ENCODE measurements at places on chromosomes 13 and 19.

- DNase-seq = no peak
Observed at GRCh38 chr19:52896431-52897137, 851 bp downstream of the ZNF320 start.

- DNase-seq = peak; percentile 90
Observed at GRCh38 chr19:49475995-49476880, 2.2 kb downstream of the FLT3LG start.

GRCh38 chr13:109158383-109158782, 529.0 kb downstream of the MYO16 start:
- DNase-seq = no peak

DNA sequence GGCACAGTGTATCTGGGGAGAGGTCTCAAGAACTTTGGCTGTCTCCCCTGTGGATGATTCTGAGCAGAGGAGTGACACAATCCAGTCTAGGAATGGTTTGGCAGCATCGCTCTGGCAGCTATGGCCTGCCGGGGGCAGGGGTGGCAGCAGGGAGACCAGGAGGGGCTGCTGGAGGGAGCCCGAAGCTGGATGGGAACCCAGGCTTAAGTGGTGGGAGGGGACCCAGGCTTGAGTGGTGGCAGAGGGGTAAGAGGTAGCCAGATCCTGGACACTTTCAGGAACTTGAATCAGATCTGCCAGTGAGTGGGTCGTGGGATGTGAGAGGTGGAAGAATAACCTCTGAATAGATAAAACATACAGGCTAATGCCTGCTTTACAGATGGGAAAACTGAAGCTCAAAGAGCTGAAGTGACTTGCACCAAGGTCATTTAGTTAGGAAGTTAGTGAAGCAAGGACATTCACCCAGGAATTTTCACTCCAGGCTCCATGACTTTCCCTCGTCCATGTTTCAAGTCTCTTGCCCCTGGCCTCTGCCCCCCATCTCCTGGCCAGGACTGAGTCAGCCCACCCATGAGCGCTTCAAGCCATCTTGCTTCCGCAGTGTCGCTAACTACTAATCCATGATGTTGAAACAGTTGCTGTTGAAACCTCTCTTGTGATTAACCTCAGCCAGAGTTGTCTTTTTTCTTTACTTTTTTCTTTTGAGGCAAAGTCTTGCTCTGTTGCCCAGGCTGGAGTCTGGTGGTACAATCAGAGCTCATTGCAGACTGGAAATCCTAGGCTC, 29.9 kb upstream of the C1QTNF9 start:
- DNase-seq = no peak

- no peak for DNase-seq
Observed at GRCh38 chr13:37326334-37326733, 220.9 kb upstream of the CSNK1A1L start.

DNA sequence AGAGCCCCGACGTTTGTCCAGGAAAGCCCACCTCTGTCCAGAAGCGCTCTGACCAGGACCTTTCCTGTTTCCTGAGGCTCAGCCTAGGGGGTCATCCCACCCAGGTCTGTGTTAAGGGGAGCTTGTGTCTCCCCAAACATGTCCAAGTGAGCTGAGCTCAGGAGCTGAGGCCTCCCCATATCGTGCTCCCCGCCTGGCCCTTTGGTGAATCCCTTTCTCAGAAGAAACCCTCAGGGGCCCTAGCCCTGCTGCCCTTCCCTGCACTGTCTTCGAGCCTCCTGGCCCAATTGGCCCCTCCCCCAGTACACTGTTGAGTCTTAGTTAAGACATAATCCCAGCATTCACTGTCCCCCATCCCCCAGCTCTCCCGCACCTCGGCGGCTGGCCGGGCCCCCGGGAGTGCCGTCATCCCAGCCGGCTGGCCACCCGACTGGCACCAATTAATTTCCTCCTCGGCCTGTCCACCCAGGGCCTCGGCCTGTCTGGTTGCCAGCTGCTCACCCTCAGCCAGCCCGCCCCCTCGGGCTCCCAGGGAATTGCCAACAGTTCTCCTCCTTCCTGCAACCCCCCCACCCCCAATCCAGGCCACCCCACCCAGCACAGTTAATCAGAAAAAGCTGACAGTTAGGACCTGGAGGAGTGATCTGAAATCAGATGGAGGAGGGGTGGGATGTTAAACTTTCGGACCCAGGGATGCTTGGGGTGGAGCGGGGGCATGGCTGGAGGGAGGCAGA, 13.6 kb downstream of the IER2 start:
- DNase-seq = peak; percentile 68

- DNase-seq = peak; percentile 67
Observed at GRCh38 chr19:17075864-17076542, 426 bp downstream of the MYO9B start.

- peak; percentile 77 for DNase-seq
Observed at GRCh38 chr19:33430674-33431277, 57.3 kb downstream of the CEBPG start.

DNA sequence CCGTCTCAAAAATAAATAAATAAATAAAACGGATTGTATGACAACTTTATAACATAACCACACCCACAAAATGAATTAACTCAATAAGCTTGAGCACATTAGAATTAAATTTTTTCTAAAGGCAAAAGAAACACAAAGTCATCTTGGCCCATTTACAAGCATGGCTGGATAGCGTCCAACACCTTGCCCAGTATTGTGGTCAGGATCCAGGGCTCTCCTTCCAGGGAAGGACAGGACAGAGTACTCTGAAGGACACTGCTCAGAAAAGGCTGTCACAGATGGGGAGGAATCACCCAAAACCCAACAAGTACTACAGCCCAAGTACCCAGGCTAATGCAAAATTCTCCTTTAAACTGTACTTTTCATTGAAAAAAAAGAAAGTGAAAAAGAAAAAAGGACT, 27.1 kb downstream of the SUGP2 start:
- DNase-seq = no peak

DNA sequence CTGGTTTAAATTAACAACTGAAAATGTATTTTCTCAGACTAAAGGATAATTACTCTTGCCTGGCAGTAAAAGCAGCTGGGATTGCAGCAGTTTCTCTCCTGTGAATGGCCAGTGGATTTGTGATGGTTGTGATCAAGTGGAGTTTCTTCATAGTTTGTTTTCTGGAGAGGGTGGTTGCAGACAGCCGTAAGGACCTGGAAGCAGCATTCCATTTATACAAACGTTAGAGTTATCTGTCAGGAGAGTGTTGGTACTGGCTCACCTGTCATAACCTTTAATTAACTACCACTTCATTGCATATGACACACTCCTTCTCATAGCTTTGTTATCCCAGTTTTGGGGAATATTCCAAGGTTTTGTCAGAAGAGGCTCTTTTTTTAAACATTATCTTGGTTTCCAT, 258.4 kb upstream of the SLC10A2 start:
- DNase-seq = no peak

DNA sequence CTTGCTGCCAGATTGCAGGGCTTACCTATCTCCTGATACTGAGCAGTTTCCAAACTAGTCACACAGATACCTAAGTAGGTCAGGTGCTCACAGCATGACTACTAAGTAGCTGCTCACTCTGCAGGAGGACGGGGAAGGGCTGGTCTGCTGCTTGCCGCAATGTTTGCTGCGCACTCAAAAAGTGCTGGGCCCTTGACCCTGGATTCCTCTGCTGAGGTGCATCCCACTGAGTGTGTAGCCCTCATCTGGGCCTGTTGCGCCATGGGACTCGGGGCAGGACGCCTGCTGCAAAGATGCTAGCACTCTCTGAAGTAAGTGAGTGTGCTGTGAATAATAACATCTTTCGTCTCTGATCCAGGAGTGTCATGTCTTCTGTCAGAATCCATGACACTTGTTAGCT, 59.2 kb upstream of the MEDAG start:
- DNase-seq = no peak

DNA sequence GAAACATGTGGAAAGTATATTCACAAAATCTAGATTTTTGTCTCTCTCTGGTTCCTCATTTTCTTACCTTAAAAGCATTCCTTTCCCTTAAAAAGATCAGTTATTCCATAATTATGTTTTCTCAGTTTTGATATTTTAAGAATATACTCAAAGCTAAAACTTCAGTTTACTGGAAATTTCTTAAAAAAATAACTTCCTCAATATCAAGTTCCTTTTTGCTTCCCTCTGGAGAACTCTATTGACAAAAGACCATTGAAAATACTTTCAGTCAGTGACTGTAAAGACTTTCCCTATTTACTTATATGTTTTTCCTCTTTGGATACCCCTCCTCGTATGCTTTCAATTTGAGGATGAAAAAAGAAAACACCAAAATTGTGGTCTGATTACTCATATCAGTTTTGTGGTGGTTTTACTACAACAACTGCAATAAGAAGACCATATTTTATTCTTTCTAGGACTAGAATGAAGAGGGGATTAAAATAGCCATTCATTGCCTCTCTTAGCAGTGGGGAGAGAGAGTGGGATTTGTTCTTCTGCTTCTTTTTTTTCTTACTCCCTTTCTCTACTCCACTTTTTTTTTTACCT, 113.2 kb downstream of the ESD start:
- no peak for DNase-seq

GRCh38 chr13:50884265-50884664, 25.3 kb upstream of the RNASEH2B start:
- no peak for DNase-seq

DNA sequence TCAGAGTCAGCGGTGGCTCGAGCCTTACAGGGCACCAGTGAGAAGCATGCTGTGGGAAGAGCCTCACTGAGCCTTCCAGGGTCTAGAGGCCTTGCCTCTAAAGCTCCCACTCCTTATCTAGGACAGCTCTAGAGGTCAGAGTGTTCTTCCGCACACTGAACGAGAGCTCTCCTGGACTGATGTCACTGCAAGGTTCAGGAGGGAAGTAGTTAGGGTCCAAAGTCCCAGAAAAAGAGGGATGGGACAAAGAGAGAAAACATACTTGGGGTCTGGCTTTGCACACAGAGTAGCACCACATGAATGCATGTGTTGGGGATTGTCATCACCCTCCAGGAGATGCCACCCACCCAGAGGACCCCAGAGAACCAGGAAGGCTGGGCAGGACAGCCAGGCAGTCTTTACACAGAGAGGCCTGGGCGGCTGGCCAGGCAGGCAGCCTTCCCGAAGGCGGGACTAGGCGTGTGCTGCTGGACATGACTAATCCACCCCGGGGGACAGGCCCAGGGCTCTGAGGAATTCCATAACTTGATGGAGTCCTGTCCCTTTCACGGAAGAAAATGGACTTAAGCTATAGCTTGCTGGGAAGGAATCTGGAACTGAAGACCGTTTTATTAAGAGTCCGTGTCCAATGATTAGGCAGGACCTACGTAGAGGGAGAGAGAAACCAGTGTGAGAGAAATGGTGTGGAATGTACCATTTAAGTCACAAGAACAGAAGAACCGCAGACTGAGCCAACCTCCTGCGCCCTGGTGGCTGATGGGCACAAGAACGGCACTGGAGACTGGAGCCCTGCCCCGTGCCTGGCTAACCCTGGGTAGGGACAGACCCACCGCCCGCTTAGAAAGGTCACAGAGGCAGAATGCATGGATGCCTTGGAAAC, 16.6 kb upstream of the EPHX3 start:
- DNase-seq = no peak

GRCh38 chr19:12229990-12230389, 64.7 kb downstream of the ZNF44 start:
- no peak for DNase-seq

GRCh38 chr13:64527561-64527960, 2702.6 kb downstream of the PCDH9 start:
- DNase-seq = no peak

DNA sequence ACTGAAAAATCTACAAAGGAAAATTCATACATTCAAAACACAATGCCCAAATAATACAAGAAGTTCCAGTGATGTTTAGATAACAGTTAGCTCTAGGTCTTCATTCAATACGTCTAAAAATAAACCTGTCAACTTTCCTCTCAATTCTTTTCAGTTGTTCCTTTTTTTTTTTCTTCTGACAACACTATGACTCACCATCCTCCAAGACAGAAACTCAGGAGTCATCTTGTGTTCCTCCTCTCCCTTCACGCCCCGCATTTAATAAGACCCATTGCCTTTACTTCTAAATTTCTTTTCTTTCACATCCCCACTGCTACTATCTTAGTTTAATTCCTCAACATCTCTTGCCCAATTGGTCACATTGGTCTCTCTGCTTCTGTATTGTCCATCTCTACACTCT, 759.9 kb downstream of the GPC5 start:
- no peak for DNase-seq

DNA sequence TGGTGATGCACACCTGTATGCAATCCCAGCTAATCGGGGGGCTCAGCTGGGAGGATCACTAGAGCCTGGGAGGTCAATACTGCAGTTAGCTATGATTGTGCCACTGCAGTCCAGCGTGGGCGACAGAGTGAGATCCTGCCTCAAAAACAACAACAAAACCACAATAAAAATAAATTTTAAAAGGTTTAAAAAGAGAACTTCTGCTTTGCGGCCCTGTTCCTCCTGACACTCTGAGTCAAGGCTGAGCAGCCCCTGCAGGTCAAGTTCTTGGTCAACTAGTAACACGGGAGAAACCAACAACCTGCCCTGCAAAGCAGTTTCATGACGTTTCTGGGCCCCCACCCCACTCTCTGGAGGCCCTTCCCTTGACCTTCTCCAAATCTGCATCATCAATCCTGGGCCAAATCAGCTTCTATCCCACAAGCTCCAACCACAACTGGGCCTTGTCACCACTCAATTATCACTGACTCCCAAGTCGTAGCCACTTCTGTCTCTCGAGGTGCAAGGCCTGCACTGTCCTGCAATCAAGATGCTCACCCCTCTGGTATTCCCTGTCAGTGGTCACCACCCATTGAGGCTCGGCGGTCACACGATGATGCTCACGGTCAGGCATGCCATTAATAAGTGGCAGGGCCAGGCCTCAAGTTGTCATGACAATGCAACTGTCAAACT, 7.5 kb downstream of the ELAVL1 start:
- DNase-seq = no peak

GRCh38 chr13:51539887-51540286, 44.4 kb upstream of the WDFY2 start:
- no peak for DNase-seq

GRCh38 chr19:49870309-49870901, 3.0 kb upstream of the PNKP start:
- DNase-seq = no peak

DNA sequence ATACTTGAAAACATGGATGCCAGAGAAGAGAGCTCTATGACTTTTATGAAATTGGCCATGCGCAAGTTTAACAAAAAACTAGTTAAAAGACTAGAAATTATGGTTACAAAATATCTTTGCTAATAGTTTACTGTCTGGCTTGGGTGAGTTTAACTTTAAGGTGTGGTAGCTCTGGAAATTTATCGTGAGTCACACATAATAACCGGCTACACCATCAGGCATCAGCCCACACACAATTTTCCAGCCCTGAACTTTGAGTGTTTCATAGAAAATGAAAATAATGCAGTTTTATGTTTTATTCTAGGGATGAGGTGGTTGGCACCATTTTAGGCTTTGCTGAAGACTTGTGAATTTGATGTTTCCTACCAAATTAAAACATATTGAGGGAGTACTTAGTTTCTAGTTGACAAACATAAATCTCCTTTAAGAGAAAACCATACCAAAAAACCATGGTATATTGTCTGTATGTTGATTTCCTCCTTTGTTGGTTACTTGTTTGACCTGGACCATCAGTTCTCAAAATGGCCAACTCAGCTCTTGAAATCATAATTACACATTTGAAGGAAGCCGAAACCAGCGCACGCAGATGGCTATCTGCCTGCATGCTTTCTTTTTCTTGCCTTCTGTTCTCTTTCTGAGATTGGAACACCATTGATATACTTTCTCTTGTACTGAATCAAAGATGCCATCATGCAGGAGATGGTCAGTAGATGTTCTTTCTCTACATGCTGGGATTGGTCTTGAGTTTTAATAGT, 125.1 kb downstream of the AKAP11 start:
- DNase-seq = peak; percentile 65
